Activated CD4-positive, alpha-beta T cell treated with anti-CD3 and anti-CD28 coated beads, Interleukin-2, amount 50 U/mL, for 24 hours (primary cell): ENCODE measurements at places on chromosomes 13 and 19.

DNA sequence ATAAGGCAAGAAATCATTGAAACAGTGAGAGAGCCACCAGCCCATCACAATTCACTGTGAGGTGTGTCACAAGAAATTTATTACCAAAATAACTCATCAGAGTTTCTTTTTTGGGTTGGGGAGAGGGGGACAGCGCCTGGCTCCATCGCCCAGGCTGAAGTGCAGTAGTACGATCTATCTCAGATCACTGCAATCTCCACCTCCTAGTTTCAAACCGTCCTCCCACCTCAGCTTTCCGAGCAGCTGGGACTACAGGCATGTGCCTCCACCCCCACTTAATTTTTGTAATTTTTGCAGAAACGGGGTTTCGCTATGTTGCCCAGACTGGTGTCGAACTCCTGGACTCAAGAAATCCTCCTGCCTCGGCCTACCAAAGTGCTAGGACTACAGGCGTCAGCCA lies 3.6 kb downstream of the IFNL1 start:
- DNase-seq, result no peak

DNA sequence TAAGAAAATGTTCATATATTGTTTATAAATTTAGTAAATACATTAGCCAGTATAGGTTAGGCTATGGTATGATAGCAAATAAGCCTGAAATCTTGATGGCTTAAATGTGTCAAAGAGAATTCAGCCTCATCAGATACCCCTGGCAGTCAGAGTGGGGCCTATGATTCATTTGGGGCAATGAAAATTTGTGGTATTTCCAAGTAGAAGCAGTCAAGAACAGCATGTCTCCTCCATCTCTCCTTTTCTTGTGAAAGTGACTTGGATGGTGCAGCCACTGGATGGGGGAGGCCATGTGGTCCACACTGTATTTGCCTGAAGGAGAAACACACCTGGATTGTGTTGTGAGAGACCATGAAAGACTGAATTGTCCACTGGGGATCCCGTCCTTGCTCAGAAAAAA lies 82.7 kb downstream of the DLEU7 start:
- DNase-seq, result no peak

DNA sequence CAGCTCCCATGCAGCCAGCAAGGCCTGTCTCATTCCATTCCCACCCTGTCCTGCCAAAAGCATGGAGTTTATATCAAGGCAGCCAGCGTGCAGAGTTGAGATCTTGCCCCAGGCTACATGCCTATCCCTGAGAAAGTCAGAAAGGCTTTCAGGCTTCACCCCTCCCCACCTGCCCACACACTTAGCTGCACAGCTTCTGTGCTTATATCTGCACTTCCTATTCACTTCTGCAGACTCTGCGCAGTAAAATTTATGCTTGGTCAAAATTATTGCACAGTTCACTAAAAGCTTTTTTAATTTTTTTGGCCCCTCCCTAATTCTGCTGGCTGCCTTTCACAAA lies 12.5 kb upstream of the ZNF675 start:
- no peak for DNase-seq

- DNase-seq, result peak; percentile 76
Measured at GRCh38 chr19:43624933-43625332, 5.5 kb upstream of the ZNF428 start.

DNA sequence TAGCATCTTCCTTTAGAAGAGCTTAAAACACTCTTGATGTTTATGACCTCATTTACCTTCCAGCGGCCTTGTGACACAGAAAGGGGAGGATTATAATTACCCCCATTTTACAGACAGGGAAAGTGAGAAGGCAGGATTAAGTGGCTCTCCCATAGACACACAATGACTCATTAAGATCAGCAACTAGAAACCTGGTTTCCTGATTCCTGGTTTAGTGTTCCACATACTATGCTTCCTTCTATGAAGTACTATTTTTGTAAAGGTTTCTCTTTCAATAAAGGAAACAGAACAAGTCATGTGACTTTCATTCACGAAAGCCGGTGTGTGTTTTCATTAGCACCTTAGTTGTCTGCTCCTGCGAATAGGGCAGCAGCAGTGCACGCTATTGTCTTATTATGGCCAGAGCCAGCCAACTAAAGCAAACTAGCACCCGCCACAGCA lies 8.3 kb downstream of the IRS2 start:
- no peak for DNase-seq

- no peak for DNase-seq
Measured at GRCh38 chr13:26051657-26052311, at the start of gene SHISA2. Gene SHISA2 (minus strand): TSS chr13:26052016. CDS start chr13:26050975, 1,041 bp downstream.

DNA sequence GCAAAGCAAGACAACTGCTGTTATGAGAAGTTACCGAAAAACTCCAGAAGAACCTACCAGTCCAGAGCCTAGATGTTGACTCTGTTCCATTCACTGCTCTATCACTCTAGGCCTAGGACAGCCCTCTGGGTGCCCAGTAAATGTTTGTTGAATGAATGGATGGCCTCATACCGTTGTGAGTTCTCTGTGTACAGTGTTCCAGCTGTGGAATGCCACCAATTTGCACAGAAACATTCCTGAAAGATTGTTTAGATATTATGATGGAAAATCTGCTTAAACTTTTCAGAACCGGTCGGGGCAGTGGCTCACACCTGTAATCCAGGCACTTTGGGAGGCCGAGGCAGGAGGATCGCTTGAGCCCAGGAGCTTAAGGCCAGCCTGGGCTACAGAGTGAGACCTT lies 1.3 kb upstream of the FBL start:
- no peak for DNase-seq
